ENCODE measurements at places on chromosomes 3 and 15.

GRCh38 chr15:42611532-42611931 is 36.1 kb downstream of the STARD9 start:
- no peak for DNase-seq

DNA sequence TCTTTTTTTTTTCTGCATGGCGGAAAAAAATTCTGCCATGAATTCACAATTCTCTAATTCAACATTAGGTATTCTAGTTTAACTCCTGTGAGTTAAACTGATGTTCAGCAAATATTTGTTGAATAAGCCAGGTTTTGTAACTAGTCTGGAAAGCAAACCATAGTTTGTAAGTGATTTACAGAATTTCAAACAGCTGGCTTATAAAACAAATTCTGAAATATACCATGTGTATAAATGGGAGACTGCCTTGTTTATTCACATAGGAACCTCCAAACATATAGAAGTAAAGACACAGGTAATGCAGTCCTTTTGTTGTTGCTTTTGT is 101.1 kb downstream of the IL1RAP start:
- DNase-seq = no peak

DNA sequence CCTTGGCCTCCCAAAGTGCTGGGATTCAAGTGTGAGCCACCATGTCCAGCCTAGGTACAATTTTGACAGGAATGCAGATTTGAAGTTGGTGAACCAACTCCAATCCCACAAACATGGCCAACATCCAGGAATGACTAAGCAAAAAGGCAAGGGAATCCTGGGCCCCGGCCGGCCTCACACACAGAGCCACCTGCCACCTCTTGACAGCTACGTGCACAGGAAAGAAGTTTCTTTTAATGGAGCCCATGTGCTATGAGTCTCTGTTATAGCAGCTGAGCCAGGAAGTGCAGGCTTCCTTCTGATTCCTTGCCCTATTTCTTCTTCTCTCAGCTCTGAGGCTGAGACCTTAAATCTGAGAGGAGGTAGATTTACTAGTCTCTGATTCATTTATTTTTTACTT is 8.8 kb downstream of the TMEM40 start:
- DNase-seq = no peak

DNA sequence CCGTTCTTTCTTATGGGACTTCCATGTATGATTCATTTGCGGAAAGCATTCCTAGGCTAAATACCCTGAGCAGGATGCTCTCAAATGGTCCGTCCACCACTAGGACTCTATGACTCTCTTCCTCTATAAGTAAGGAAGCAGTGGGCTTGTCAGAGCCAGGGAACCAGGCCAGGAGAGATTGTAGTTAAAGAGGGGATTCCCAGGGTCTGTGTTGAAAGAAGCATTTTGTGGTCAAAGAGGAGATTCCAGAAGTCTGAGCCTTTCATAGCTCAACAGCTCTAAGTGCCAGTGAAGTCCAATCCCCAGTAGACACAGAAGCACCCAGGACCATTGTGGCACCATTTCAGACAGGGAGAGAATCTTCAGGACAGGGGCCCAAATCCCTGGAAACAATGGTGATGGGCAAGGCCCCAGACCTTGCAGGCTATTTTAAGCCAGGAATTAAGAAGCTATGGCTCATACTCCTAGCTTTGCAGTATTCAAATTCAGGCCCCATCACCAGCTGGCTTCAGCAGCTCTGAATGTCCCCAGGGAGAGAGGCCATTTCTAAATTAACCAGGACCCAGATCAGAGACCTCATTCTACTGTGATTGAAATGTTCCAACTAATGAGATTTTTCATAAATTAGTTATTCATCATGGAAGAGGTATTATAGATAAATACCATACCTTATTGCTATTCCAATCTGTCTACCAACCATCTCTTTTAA is 81.7 kb downstream of the CD47 start:
- DNase-seq = no peak

DNA sequence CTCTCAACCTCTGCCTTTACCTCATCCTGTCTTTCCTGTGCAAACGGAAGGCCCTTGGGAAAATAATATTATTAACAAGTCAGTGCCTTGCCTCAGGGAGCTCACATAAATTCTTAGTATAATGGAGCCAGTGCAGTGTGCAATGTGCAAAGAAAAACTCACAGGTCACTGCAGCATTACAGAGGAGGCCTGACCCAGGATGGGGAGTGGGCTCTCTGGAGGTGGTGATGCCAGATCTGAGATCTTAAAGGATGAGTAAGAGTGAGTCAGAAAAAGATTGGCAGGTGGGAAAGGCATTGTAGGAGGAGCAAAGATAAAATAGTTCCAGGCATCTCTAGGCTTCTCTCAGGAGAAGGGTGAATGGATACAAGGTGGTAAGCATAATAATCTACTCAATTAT is 185.6 kb upstream of the ADAMTS9 start:
- DNase-seq = no peak

Measured in ELF-1 (cell line).